ENCODE measurements at places on chromosomes 7 and 10.

GRCh38 chr7:66950311-66950710, 29.3 kb downstream of the TMEM248 start:
- DNase-seq, result no peak

DNA sequence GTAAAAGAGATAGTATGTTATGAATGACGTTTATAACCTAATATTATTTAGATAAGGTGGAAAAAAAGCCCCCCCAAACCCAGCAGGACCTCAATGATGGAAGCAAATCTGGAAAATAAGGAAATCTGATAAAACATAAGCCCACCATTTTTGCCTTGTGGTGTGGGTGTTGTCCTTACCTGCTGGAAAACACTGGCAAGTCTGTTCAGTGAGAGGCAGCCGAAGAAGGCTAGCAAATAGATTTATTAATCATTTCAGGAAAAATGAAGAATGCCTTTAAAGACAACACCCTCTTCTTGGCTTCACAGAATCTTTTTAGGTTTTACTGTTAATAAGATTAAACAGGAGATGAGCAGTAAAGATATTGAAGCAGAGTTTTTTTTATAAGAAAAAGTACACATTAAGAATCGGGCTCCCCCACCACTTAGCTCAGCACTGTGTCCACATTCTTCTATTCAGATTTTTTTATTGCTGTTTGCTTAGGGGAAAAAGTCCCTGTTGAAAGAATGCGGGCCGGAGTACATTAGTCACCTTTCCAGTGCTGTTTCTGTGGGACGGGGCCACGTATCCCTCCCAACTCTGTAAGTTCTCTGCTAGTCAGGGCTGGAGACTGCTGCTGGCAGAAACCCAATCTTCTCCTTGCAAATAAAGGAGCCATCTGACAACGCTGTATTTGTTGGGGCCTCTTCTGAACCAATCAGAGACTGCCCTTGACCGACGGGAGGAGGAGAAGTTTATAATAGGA, 104.1 kb downstream of the EVX1 start:
- DNase-seq, result no peak

GRCh38 chr10:13810568-13810967, 223.8 kb downstream of the PRPF18 start:
- no peak for DNase-seq

- no peak for DNase-seq
Observed at GRCh38 chr10:25934621-25935139, 651 bp downstream of the MYO3A start.

- no peak for DNase-seq
Observed at GRCh38 chr7:43077285-43077684, 35.2 kb upstream of the HECW1 start.

DNA sequence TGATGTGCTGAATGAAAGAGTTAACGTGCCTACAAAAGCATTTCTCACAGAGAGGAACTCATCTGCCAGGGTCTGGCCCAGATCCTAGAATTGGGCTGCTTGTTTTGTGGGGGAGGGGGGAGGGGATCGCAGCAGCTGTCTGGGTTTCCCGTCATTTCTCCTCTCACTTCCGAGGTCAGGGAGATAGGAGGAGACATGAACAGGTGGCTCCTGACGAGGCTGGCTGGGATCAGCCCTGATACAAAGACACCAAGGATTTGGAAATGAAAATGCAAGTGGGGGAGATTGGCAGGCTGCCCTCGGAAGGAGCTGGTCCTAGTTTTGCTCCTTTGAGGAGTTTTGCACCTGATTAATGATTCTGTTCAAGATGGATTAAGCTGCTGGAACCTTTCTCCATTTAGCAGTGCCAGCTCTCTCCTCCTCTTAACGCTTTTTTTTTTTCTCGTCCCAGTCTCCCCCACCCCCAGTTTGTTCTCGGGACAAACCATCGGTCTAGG, 86.8 kb upstream of the KMT2C start:
- DNase-seq, result no peak

DNA sequence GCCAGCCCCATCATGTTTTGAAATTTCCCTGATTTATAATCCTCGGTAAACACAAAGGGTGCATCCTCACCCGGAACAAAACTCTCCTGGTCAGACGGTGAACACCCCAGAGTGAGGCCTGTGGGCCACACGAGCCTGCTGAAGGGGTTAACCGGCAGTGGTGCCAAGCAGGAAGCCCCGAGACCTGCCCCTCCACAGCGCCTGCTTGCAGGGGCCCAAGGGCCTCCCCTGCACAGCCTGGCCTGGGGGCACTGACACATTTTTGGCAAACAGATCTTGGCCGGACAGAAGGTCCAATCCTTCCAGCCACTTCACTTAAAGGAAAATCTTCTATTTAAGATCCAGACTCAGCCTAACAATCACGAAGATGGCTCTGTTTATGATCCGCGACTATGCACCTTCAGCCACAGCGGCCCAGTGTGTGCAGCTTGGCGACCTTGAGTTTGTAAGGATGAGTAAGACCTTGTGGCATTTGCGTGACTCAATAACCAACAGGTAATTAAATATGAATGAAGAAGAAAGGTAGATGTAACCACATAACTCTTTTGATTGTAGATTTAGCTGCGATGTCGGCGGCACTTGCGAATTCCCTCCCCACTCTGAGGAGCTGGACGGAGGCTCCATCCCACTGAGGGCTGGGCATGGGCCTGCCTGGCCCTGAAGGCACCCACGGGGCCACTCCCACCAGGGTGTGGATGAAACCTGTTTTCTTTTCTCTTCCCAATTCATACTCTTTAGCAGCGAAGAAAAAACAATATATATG, 328.2 kb downstream of the DNAJB6 start:
- no peak for DNase-seq

GRCh38 chr7:1647961-1648672, 22.0 kb upstream of the ELFN1 start:
- no peak for DNase-seq

DNA sequence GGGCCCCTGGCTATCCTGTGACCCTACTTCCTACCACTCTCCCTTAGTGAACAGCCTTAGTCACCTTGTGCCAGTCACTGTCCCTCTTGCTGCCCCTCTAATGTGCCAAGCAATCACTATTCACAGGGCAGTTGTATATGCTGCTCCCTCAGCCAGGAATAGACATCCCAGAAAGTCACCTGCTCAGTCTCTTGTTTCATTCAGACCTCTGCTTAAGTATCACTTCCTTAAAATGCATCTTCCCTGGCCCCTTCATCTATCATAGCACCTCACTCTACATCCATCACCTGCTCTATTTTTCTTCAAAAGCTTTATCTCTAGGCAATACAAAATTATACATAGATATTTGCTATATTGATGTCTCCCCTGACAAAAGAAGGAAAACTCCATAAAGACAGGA, 328.4 kb upstream of the NFE2L3 start:
- no peak for DNase-seq

GRCh38 chr10:72026278-72027111, 61.9 kb downstream of the SPOCK2 start:
- no peak for DNase-seq

GRCh38 chr7:41006306-41006995, 696.4 kb downstream of the INHBA start:
- no peak for DNase-seq

DNA sequence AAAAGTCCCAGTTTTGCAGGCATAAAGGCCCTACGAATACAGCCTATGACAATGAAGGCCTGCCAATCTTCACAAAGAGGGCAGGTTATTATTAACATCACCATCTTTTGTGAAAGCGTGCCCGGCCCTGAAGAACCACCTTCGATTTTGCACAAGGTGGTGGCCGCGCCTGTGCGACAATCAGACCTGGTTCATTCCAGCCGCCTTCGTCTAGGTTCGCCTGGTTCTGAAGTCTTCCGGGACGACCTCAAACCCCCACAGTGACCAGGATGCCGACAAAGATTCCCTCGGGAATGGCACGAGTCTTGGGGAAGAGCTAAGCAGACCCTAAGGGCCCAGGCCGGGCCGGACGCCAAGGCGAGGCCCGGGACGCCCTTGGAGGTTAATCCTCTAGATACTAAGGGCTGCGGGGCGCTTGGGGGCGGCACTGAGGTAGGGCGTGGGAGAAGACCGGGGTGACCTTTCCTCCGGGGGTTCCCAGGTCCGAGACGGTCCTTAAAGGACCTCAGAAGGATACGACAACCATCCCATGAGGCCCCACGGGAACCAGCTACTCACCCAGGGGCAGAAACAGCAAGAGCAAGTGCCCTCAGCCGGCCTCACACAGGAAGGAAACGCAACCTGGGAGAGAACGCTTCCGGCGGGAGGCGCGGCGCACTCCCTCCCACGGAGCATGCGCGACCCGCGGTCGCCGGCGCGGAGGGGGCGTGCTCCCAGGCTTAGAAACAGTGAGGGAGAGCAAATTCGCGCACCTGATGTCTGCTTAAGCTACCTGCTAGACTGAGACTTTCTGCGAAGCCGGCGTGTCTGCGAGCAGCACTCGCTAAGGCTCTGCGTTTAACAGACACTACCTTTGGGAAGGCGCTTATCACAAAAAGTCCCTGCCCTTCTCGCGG, at the start of gene ATAD1:
TSS of gene ATAD1 (minus strand) at position 618 of the 896 bp plus-strand sequence. CDS start 3,627 bp downstream, outside the sequence.
- DNase-seq, result peak; percentile 74

- no peak for DNase-seq
Observed at GRCh38 chr7:96188591-96188991, 133.3 kb downstream of the SLC25A13 start.

- no peak for DNase-seq
Observed at GRCh38 chr10:29760138-29760900, 125.5 kb upstream of the SVIL start.

DNA sequence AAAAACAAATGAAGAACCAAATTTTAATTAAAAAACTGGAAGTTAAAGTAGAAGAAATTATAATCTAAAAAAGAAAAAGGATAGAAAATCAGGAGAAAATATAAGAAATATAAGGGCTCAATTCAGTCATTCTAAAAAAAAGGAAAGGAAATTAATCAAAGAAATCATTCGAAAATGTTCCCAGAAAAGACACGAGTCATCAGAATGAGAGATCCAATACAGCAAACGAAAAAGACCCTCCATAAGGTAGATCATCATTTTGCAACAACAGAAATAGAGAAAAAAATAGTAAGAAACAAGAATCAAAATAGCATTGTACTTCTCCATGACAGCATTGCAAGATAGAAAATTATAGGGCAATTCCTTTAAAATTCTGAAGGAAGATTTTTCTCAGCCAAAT, 22.5 kb upstream of the DGKI start:
- no peak for DNase-seq

DNA sequence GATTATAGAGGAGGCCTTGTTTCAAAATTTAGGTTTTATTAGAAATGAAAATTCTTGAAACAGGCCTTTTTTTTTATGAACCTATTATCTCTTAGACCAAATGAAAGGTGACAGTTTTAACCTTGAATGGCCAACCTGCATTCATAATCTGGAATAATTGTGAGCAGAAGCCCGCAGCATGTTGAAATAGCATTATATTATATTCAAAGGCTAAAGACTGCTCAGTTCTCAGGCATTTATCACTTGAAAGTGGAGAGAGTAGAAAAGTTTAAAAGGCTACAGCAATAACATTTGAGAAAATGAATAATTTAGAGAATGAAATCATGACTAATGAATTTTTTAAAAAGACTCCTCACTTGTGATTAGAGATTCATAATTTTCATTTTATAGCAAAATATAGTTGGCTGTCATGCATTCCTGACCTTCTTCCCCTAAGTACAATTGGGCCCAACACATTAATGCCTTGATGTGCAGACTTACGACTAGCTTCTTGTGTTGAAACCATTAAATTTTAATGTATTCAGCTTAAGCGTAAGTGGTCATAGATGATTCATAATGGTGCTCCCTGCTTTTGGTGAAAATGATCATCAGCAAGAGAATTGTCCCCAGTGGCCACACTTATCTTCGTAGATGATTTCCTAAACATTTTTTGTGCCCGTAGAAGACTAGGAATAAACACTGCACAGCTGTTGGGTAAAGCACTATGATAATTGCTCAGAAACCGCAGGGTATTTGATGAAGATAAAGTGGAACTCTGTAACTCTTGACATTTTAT, 346.6 kb upstream of the BMPER start:
- no peak for DNase-seq

DNA sequence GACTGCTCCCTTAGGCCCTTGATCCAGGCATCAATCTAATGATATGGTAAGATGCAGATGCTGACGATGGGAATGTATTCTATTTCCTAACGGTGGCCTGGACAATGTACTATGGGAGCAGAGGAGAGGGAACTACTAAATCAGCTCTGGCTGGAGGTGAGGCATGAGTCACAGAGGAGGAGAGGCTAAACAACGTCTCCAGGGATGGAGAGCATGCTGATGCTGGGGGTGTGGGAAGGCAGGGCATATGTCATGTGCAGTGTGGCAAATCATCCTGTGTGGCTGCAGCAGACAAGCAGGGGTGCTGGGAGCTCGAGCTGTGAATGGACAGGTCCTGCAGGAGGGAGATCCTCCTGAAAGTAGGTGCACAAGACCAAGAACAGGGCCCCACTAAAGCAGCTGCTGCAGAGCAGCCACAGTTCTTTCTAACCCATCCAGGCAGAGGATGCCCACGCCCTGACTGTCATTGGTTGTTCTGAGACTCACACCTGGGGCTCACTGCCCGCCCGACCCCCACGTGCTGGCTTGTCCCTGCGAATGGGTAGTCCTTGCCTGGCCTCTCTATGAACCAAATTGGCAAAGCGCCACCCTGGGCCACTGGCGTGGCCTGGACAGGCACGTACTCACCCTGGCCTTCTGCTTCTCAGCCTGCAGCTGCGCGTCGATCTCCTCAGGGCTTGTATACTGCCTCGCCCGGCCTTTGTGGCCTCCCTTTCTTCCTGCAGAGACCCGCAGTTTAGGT, 4.0 kb downstream of the PDAP1 start:
- no peak for DNase-seq

DNA sequence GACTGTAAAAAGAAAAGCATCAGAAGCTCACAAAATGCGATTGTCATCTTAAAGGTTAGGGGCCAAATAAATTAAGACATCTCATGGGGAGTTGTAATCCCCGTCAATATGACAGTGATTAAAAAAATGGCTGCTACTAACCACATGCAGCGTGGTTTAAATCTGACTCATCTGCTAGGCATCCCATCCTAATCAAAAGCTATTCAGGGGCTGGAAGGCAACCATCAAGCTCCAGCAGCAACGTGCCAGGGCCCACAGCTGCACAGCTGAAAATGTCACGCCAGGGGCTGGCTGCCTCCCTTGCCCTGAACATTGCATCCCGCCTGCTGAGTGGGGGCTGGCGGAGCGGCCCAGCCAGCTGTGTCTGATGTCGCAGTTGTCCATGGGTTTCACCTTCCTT, 66.3 kb upstream of the FRMD4A start:
- DNase-seq, result no peak

GRCh38 chr7:99499371-99499720, 735 bp downstream of the ZNF394 start:
- no peak for DNase-seq

Data from NCI-H1930 (cell line).